ENCODE measurements at places on chromosomes 16 and 17.

DNA sequence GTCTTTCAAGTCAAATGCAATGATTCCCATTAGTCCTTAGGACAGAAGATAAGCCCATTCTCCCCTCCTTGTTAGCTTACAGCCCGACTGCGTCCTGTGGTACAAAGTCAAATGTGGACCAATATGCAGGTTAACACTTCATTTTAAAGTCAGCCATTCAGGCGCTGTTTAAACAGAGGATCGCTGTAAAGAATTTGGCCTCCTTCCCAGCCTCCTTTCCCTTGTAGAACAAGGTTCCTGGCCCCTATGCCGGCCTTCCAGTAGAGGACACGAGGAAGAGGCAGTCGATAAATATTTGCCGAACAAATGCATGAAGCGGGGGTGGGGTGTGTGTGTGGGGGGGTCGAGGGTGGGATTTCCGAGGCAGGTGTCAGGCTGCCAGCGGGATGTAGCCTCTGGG lies 4.3 kb downstream of the SDK2 start:
- DNase-seq, result no peak

- DNase-seq, result no peak
Measured at GRCh38 chr17:75908201-75908600, 3.5 kb upstream of the MRPL38 start.

DNA sequence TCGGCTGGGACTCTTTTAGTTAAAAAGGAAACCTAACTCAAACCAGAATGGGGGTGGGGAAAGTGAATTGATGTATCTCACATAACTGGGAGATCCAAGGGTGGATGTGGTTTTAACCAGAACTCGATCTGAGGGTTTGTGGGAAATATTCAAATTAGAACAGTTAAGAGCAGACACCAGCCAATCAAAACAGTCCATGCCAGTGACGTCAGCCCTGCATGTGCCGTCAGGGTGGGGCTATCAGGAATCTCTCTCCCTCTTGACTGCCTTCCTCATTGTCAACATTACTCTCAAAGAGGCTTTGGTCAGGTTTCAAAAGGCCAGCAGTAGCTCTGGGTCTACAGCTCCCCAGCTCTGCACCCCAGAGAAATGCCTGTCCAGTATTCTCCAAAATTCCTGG lies 94.2 kb upstream of the HSBP1 start:
- DNase-seq, result peak; percentile 8

GRCh38 chr17:41178843-41179616 lies 1.0 kb upstream of the KRTAP4-2 start:
- no peak for DNase-seq

DNA sequence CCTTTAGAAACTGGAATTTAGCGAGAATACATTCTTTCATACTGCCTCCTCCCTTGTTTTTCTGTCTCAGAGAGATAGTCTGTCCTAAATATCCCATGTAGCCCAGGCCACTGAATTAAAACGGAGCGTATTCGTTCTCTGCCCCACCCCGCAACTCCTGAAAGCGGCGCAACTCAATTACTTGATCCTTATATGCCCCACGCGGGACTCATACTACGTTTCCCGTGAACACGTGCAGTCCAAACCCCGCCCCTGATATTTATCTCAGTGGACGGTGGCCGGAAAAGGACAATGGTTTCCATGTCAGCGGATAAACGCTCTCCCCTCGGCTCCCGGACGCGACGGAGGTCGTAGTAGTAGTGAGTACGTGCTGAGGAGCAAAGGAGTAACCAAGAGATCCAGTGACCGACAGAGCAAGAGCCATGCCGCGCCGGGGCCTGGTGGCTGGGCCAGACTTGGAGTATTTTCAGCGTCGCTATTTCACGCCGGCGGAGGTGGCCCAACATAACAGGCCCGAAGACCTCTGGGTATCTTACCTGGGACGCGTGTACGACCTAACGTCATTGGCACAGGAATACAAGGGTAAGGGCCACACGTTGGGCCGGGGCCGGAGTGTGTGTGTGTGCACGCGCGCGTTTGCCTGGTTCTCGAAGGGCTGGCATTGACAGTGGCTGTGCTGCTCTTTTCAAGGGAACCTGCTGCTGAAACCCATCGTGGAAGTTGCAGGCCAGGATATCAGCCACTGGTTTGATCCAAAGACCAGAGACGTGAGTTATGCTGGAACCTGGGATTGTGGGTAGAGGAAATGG lies at the start of gene CYB5D1:
Gene CYB5D1 (plus strand): TSS at position 291 of the 809 bp plus-strand sequence. CDS start 132 bp downstream, at position 423.
- peak; percentile 95 for DNase-seq

DNA sequence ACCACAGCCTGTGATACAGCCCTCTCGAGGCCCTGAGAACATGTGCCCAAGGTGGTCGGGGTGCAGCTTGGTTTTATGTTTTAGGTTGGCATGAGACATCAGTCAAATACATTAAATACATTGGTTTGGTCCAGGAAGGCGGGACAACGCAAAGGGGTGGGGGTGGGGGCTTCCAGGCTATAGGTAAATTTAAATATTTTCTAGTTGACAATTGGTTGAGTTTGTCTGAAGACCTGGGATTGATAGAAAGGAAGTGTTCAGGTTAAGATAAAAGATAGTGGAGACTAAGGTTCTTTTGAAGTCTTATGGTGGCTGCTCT lies 1.2 kb upstream of the ZKSCAN2 start:
- DNase-seq, result no peak

- no peak for DNase-seq
Measured at GRCh38 chr17:34474706-34475105, 104.7 kb upstream of the TMEM132E start.

DNA sequence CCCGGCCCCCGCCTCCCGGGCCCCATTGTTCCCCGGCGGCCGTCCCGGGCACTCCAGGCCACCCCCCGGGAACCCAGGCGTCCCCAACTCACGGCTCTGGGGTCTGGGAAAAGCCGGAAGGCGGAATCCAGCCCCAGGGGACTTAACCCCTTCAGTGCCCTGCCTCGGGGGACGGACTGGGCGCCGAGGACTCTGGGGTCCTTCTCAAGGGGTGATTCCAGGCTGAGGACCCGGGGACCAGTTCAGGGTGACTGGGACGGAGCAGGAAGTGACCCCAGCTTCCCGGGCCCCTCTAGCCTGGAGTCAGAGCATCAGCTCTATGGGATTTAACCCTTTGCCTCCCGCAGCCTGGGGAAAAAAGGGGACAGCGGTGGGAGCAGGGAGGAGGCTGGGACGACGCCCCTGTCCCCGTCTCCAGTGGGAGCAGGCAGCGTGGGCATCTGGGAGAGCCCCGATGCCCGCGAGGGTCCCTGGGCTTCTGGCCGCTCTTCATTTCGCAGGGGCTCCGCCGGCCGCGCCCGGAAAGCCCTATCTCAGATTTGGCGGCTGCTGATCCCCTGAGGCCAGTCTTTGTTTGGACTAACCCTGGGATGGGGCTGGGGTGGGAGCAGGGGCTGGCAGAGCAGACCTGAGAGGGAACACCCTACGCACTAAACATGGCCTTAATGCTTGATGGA lies at the start of gene ZNF629:
Gene ZNF629 (minus strand): TSS at position 270 of the 677 bp plus-strand sequence. CDS start 2,723 bp downstream, outside the sequence.
- DNase-seq, result no peak

GRCh38 chr17:77597418-77598240 lies 360.9 kb upstream of the TNRC6C start:
- no peak for DNase-seq

DNA sequence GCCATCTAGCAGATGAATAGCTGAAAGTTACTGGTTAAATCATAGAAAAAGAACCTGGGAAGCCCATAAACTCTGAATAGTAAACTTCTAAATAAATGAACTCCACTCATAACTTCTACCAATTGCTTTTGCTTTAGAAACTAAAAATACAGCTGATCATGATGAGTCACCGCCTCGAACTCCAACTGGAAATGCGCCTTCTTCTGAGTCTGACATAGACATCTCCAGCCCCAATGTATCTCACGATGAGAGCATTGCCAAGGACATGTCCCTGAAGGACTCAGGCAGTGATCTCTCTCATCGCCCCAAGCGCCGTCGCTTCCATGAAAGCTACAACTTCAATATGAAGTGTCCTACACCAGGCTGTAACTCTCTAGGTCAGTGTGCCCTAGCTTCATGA lies 9.7 kb downstream of the KAT7 start:
- DNase-seq, result no peak

GRCh38 chr17:63927464-63928171 lies 4.5 kb downstream of the CD79B start:
- DNase-seq, result no peak

- DNase-seq, result no peak
Measured at GRCh38 chr17:17810084-17810894, 26.5 kb downstream of the SREBF1 start.

DNA sequence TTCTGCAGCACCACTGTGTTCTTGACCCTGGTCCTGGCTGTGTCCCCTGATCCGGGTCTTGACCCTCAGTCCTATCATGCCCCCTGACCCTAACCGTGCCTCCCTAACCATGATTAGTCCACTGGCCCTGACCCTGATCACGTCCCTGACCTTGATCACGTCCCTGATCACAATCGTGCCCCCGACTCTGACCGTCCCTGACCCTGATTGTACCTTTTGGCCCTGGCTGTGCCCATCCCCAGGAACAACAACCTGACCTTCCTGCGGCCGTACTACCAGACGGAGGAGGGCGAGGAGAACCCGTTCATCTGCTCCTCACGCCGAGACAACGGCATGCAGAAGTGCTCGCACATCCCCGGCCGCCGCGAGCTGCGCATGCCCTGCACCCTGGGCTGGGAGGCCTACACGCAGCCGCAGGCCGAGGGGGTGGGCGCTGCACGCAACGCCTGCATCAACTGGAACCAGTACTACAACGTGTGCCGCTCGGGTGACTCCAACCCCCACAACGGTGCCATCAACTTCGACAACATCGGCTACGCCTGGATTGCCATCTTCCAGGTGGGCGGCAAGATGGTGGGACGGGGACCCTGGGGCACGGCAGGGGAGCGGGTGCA lies 24.9 kb downstream of the TPSG1 start:
- DNase-seq, result no peak

DNA sequence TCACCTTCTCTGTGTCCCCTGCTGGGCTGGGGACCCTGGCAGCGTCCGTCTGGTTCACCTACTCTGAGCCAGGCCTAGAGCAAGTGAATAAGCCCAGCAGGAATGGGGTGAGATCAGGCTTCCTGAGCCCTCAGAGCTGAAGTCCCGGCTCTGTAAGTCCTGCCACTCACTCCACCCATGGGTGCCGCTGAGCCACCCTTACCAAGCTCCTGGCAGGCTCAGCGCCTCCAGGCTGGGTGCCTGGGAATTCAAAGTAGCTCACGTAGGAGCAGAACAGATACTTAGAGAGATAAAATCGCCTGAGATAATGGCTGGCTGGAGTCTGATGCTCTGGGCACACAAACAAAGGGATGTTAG lies 9.8 kb upstream of the LASP1NB start:
- no peak for DNase-seq

DNA sequence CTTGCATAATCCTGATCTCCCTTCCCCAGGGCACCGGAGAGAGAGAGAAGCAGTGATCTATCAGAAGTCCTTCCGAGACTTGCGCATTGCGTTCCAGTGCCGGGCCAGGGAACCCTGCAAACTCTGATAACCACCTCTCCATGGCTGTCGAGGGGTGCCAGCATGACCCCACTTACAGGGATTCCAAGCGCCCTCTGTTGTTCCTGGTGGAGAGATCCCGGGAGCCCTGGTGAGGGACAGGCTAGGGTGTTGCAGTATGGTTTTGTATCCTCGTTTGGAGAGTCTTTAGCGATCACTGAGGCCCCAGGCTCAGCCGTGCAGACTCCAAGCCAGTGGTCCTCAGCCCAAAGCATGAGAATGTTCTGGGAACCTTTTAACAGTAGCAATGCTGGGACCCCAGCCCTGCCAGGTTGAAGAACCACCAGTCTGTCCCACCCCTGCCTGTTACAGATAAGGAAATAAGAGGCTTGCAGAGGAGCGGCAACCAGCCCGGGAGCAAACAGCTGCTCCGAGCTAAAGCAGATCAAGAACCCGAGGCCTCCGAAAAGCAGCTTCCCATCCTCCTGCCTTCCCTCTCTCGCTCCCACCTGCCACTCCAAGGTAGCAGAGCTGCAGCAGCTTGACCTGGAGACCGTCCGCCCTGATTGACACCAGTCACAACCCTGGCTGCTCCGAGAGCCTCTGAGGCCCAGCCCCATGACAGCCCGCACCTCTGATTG lies 150.3 kb upstream of the RPL38 start:
- no peak for DNase-seq

- DNase-seq, result no peak
Measured at GRCh38 chr17:16325964-16326363, 27.3 kb downstream of the CENPV start.

DNA sequence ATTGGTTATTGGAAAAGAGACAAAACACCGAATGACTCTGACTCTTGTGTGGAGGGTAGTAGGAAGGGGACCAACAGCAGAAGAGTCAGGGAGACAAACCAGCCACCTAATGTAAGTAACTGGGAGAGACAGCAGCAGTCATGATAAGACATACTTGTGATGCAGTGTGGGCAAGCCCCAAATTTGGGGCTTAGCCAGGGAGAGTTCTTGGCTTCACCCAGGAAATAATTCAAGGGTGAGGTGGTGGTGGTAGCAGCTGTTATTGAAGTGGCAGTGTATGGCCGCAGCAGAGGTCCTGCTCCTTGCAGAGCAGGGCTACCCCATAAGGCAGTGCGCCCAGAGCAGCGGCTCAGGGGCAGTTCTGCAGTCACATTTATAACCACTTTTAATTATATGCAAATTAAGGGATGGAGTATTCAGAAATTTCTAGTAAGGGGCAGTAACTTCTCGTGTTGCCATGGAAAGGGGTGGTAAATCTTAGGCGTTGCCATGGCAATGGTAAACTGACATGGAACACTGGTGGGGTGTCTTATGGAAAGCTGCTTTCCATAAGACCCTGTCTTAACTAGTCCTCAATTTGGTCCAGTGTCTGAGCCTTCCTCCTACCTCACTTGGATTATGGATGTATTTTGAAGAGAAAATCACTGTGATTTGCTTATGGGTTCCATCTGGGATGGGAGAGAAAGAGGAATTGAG lies 317.1 kb downstream of the PHKB start:
- no peak for DNase-seq

DNA sequence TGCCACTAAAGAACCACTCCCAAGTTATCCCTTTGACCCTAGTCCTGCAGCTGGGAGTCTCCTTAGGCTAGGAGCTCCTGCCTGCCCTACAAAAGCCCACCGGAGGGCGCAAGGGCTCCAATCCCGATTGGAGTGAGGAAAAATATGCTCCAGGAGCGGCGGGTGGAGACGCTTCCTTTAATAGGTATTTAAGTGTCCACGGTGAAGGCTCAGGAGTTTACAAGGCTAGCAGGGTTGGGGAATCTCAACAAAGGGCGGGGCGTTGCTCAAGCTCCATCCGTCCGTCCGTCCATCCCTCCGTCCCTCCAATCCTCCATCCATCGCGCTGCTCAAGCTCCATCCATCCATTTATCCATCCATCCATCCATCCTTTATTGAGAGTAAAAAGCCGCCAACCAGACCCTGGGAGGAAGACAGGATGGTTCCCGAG lies 556 bp upstream of the SPNS1 start:
- DNase-seq, result no peak

- DNase-seq, result peak; percentile 57
Measured at GRCh38 chr17:39547713-39548478, 59.8 kb downstream of the NEUROD2 start.

- no peak for DNase-seq
Measured at GRCh38 chr17:81277946-81278693, 17.0 kb downstream of the SLC38A10 start.

GRCh38 chr17:9842057-9842758 lies 16.5 kb downstream of the GLP2R start:
- DNase-seq, result no peak

GRCh38 chr16:64159976-64160375 lies 961.9 kb downstream of the CDH11 start:
- no peak for DNase-seq

- no peak for DNase-seq
Measured at GRCh38 chr16:87236516-87237115, 80.6 kb downstream of the C16orf95 start.

- no peak for DNase-seq
Measured at GRCh38 chr16:87560428-87561199, 41.7 kb upstream of the JPH3 start.

All from MM.1S (cell line).